Placental epithelial cell (primary cell): ENCODE measurements at places on chromosomes 7 and 10. TPM values are rescaled to one million over a fixed set of nuclear protein-coding genes. Genes with fewer than 3 reads are reported as not detected.

DPP6 gene
- total RNA-seq, result under 0.01 TPM in 1 of 2 replicates, not detected in the other

CPA5 gene
- total RNA-seq, result not detected in 2 replicates

SCIN gene
- 0.79 and 6.5 TPM in 2 replicates for total RNA-seq

UCN3 gene
- not detected in 2 replicates for total RNA-seq

TDRD1 gene
- 0.39 and 2.0 TPM in 2 replicates for total RNA-seq

LRIT1 gene
- total RNA-seq, result under 0.01 TPM in 1 of 2 replicates, not detected in the other

CDHR1 gene
- not detected in 2 replicates for total RNA-seq

KCNH2 gene
- total RNA-seq, result under 0.01 TPM in 2 replicates

FAM237B gene
- total RNA-seq, result not detected in 2 replicates

RARRES2 gene
- total RNA-seq, result 0.79 TPM in 1 of 2 replicates, not detected in the other
